ENCODE measurements at places on chromosomes 1 and 21.

DNA sequence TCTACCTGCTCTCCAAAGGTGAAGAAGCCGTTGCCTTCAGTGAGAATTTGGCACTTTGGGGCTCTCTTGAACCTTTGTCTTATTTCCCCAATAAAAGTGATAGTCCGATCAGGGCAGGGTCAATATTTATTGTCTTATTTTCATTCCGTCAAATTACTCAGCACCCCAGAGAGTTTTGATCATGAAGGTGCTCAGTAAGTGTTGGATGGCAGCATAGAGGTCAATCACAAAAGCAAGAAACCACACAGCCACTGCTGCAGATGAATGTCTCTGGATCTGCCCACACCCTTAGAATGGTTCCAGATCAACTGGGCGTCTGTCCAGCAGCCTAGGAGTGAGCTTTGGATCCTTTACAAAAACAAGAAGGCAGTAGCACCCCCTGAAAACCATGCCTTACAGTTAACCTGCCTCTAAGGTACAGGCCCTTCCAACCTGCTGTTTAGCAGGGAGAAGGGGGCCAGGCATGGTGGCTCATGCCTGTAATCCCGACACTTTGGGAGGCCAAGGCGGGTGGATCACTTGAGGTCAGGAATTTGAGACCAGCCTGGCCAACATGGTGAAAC is 97.3 kb downstream of the PSMG1 start:
- DNase-seq: no peak

DNA sequence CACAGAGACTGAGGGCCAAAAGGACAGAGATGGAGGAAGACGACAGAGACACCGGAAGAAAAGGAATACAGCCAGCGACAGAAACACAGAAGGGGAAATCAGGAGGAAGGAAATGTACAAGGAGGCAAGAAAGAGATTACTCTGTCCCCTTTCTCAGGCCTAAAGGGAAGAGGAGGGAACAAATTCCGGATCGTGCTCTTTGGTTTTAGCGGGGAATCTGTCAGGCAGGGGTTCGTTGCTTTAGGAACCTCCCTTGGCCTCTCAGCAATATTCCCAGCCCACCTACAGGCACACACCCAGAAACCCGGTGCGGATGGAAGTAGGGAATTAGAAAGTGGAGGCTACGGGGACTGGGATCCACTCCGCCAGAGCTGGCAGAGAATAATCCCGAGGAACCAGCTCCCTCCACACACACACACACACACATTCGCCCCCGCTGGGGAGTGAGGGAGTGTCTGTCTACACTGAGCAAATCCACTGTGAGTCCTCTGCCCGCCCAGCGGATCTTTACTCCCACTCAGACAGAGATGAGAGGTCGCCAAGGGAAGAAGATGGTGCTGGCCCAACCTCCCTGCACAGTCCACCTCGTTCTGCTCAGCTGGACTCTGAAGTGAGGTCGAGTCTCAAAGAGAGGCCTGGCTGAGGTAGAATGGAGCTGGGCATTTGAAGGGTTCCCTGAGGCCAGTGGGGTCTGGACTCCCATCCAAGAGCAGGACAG is 5.7 kb downstream of the TAL1 start:
- no peak for DNase-seq

DNA sequence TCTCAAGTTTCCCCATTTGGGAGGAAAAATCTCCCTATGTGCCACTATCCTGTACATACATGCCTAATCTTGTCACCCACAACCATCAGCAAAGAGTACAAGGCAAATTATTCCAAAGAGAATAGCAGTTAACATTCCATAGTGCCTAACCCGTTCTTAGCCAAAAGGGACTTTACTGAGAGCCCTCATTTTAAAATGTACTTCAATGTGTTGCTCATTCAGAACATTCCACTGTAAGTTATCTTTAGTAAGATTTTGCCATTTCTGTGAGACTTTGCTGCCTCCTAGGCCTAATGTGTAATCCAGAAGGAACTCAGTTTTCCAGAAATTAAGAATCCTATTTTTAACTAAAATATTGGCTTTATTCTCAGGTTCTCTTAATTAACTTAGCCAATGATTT is 11.3 kb upstream of the MRPL55 start:
- DNase-seq: no peak

DNA sequence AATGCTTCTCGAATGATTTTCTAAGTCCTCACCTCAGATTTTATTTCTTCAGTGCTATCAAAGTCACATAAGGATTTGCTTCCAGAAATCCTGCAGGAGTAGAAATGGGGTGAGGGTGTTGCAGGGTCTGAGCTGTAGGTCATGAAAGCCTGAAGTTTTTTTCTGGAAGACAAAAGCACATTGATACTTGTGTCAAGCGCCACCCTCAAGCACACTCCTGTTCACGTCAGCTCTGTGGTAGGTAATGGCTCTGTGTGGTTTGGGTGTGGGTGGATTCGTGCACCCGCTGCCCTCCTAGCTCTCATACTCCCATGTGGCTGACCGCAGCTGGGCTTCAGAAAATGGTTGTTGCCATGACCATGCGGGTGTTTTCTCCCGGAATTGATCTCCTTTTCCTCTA is 39.9 kb downstream of the AKNAD1 start:
- DNase-seq: no peak

- no peak for DNase-seq
Measured at GRCh38 chr1:81387446-81387845, 413.3 kb upstream of the ADGRL2 start.

- DNase-seq: no peak
Measured at GRCh38 chr1:209720326-209720725, 15.7 kb downstream of the HSD11B1 start.

DNA sequence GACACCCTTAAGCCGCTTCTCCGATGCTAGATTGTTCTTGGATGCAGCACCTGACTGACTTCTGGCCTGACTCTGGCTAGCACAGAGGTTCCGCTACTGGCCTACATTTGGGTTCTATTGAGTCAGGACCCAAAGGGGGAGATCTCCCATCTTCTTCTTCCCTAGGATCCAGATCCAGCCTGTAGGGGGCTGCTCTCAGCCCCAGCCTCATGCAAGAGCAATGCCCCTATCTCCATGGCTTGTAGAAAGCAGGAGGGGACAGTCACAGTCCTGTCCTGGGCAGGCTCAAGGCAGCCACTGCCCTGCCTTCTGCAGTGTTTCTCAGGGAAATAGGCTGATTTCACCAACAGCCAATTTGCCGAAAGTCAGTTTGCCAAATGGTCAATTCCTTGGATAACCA is 6.3 kb upstream of the ADAR start:
- DNase-seq: no peak

DNA sequence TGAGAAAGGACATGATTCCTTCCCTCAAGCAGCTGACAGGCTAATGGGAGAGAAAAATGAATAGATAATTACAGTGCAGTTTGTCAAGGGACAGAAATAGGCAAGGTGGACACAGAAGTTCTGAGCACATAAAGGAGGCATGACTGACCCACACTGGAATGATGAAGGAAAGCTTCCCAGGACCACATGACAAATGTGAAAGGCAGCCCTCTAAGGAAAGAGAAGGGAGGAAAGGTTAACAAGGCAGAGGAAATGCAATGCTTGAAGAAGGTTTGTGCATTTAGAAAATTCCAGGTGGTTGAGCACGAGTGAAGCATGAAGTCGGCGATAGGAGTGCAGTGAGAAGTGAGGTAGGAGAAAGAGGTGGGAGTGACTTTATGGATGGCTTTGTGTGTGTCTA is 37.4 kb downstream of the LAMC2 start:
- DNase-seq: no peak

DNA sequence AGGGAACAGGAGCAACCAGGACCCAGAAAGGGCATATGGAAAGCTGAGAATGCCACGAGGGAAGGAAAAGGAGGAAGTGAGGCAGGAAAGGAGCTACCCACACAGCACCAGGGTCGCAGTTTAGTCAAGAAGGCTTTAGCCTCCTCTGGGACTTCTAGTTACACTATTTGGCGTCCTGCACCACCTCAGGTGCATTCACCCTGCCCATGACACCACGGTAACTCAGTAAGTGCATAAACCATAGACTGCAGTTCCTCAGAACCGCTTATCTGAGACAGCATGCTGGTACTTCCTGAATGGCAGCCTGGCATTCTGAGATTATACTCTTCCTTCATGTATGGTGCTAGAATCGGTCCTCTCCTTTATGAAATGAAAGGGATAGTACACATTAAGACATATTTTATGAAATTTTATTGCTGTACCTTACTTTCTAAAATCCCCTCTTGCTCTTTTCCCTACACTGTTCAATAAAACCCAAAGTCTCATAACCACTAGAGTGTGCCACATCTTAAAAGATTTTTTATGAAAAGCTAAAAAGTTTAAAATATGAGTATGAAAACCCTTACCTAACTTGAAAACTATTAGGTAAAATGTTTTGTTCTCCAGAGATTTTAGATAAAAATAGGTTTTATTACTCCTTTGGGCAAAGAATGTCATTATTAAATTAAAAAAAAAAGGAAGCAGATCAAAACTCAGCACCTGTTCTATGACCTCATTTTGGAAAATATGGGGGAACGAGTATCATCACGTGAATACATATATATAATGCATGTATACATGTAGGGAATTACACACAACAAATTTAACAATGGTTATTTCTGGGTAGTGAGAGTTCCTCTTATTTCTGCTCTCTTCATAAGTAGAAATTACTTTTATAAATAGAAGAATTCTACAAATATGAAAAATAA is 67.3 kb downstream of the VAV3 start:
- DNase-seq: no peak

DNA sequence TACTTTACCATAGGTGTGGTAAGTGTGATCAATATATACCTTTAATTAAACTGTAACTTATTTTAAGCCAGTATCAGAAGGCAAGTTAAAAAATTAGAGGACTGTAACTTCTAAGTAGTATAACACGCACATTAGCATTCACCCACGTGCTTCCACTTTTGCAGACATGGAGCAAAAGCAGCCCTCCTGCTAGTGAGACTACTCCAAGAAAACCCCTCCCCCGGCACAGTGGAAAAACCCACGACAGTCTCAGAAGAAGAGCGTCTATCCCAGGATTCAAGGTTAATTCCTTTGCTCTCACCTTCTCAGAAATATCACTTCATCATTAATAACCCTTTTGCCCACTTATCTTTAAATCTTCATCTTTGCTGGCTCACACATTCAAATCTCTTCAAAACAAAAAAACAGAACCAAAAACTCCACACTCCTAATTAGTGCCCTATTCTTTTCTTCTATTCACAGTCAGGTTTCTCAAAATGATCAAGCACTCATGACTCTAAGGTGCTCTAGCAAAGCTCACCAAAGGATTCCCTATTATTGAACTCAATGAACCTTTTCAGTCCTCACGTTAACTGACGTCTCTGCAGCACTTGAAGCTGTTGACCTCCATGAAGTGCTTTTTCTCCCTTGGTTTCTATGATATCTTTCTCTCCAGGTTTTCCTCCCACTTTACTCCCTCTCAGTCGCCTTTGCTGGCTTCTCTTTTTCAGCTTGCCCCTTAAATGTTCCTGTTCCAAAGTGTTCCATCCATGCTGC is 213.5 kb downstream of the SMYD3 start:
- no peak for DNase-seq

- no peak for DNase-seq
Measured at GRCh38 chr1:47745715-47746609, 251.2 kb downstream of the TRABD2B start.

- DNase-seq: no peak
Measured at GRCh38 chr1:150164224-150164623, 14.5 kb downstream of the PLEKHO1 start.

DNA sequence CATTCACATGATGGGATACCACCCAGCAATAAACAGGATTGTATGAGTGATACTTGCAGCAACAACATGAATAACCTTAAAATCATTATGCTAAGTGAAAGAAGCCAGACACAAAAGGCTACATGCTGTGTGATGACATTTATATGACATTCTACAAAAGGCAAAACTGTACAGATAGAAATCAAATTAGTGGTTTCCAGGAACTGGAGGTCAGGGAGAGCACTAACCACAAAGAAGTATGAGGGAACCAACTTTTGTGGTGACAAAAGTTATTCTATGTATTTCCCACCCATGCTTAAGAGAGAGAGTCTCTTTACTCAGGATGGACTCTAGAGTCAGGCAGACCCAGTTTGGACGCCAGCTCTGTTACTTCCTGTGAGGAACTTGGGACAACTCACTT is 364.5 kb upstream of the DAB1 start:
- DNase-seq: no peak

GRCh38 chr1:66339944-66340343 is 194.0 kb upstream of the SGIP1 start:
- no peak for DNase-seq

DNA sequence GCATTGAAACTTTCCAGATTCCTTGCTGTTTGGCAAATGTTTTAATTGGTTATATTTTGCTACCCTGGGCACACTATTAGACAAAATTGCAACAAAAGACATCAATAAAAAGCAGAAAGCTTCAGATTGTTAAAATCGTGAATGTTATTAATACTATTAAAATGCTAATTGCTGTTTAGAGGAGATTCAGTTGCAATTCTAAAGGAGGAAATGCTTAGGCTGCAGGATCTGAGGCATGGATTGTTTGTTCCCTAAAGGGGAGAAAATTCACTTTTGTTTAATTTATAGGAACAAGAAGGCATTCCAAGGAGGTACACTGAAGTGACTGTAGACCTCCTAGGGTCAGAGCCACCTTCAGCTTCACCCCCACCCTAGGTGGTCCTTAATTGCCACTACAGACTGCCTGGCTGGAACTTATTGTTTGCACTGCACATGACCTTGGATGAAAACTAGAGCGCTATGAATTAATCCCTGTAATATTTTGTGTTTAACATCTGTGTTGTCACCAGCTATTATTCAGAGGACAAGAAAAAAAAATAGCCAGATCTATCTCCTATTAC is 1266.9 kb upstream of the ADGRL2 start:
- DNase-seq: no peak

DNA sequence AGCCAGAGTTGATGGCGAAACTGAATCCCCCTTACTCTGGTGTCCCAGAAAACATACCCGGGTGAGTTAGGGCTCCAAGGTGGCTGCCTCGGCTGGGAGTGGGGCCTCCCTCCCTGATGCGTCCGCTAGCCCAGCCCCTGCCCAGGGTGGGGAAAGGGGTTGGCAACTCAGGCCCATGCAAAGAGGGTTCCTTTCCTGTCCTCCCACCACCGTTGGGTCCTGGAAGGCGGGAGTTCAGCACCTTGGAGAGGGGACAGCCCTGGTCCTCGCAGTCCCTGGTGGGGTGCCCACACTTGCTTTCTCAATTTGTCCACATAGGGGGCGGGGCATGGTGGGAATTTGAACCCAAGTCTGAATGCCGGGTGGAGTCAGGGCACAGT is 6.1 kb downstream of the SRM start:
- no peak for DNase-seq

DNA sequence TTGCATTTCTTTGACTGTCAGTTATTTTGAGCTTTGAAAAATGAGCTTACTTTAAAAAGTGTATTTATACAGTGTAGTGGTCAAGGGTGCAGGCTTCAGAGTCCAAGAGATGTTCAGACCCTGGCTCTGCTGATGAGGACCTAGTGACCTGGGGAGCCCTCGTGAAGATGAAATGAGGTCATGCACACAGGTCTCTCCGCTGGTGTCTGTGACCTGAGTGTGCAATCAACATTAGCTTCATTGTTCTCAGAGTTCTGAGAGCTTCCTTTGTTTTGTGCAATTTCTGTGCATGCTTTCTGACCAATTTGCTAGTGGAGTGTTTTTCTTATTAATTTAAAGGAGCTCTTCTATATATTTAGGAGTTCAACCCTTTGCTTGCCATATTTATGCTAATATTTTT is 71.3 kb downstream of the RIPK4 start:
- DNase-seq: no peak

All from activated naive CD8-positive, alpha-beta T cell treated with anti-CD3 and anti-CD28 coated beads, Interleukin-2, amount 50 U/mL, for 16 hours (primary cell).